ENCODE measurements at places on chromosomes 1 and 21. TPM values are rescaled to one million over a fixed set of nuclear protein-coding genes. Genes with fewer than 3 reads are reported as not detected.

Gene NT5C1A
- not detected for total RNA-seq

Gene TSPAN1
- total RNA-seq = 94.8 TPM

Gene JUN
- 89.3 TPM for total RNA-seq

Gene NFASC
- total RNA-seq = not detected

Gene MYCL
- total RNA-seq = 0.59 TPM

- DNase-seq = no peak
These were observed 2.8 kb downstream of the PHGDH start for GRCh38 chr1:119714583-119714982.

DNA sequence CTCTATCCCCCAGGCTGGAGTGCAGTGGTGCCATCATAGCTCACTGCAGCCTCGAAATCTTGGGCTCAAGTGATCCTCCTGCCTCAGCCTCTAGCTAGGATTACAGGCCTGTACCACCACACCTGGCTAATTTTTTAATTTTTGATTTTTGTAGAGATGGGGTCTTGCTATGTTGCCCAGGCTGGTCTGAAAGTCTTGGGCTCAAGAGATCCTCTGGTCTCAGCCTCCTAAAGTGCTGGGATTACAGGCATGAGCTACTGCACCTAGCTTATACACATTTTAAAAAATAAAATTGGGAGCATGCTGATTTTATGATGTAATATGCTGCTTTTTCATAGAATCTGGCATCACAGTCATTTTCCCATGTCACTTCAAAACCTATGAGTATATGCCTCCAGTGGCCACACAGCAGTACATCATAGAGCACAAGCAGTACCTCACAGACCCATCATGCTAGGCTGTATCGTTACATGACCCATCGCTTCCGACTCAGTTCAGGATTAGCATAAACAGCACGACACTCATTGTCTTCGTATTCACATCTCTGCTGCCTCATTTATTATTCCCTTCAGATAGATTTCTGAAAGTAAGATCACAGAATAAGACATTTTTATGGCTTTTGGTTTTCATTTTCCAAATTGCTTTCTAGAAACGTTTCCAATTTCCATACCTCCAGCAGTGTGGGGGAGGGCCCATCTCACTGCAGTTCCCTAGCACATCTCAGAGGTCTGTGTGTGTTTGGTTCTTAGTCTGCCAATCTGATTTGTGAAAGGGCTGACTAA, 35.9 kb upstream of the CCSAP start:
- no peak for DNase-seq

GRCh38 chr1:173427146-173428054, 49.7 kb upstream of the PRDX6 start:
- DNase-seq = no peak

DNA sequence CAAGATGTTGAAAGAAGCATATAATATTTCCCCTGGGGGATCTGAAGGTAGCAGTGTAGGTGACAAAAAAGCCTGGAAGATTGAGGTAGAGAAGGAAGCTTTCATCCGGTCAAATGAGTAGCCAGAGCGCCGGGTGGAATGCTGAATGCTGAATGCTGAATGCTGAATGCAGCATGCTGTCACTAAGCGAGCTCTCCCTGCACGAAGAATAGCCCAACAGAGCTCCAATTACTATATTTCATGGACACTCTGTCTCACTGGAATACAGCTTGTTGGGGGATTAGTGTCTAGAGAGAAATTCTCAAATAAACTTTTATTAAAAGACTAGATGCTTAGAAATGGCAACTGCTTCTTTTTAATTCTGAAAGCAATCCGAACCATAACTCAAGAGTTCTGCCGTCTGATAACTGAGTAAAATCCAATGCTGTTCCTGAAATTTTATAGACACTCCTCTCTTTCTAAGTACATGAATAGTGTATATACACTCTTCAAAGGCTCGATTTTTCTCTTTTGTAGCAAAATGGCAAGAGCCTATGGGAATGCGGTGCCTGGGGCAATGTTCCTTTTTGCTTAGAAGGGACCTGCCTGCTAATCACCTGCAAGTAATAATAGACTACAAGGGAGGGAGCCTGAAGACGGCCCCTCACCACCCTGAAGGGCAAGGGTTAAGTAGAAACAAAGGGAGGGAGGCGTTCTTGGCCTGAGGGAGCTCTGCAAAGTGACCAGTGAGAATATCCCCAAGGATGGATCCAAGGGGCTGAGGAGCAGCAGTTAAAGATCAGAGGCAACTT, 203.7 kb upstream of the ESRRG start:
- DNase-seq = no peak

- no peak for DNase-seq
These were observed 1.7 kb upstream of the MIB2 start for GRCh38 chr1:1613509-1614082.

GRCh38 chr1:227891955-227892488, 55.7 kb downstream of the WNT9A start:
- no peak for DNase-seq

DNA sequence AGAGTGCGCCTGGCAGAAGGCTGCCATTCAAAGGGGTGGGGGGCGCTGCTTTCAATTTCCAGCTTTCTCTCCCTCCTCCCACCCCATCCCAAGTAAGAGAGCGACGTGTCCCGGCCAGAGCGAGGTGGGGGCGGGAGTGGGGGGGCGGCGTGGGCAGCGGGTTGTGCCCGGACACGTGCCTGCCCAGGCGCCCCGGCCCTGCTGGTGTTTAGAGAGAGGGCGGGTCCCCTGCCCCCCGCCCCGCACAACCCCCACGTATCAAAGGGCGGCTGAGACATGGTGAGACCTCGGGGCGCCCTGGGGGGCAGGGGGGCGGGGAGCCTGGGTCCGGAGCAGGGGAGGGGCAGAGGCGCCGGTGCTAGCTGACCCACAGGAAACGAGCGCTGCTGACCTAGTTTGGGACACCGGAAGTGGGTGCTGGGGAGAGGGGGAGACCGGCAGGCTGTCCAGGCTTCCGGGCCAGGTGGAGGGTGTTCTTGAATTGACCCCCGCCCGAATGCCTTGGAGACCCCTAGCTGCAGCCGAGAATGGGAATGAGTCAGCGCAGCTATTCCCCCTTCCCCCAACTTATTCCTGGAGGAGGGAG, 1.3 kb downstream of the ZBTB7B start:
- peak; percentile 78 for DNase-seq

GRCh38 chr1:24639881-24640280, 3.2 kb upstream of the SRRM1 start:
- DNase-seq = peak; percentile 6

GRCh38 chr1:65238010-65238409, 71.3 kb upstream of the DNAJC6 start:
- no peak for DNase-seq

GRCh38 chr1:84155517-84155916, 11.4 kb downstream of the PRKACB start:
- DNase-seq = no peak

DNA sequence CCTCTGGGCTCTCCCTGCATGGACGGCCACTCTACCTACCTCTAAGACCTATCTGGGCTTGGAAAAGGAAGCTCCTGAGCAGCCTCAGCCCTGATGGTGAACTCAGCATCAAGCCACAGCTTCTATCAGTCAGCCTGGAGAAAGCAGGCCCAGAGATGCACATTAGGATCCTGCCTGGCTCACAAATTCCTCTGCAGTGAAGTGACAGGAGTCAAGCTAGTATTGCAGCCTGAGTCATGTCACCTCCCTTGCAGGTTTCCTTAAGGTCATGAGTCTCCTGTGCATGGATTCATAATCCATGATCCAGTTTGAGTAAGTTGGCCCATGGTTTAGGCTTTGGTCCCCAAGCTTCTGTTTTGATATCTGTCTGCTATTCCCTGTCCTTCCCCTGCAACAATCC, 37.9 kb upstream of the DUSP10 start:
- no peak for DNase-seq

All from Calu3 (cell line).